ENCODE measurements at places on chromosomes 12 and 14.

GRCh38 chr12:3520168-3520567 is 29.2 kb downstream of the PRMT8 start:
- no peak for DNase-seq

- no peak for DNase-seq
Observed at GRCh38 chr14:91008759-91009409, 51.6 kb downstream of the RPS6KA5 start.

- no peak for DNase-seq
Observed at GRCh38 chr14:76882651-76883050, 56.4 kb downstream of the LRRC74A start.

- no peak for DNase-seq
Observed at GRCh38 chr14:69715725-69716477, 51.0 kb upstream of the SRSF5 start.

GRCh38 chr14:23692416-23692815 is 56.3 kb downstream of the DHRS2 start:
- DNase-seq, result no peak

GRCh38 chr14:76848879-76849278 is 22.7 kb downstream of the LRRC74A start:
- DNase-seq, result no peak

DNA sequence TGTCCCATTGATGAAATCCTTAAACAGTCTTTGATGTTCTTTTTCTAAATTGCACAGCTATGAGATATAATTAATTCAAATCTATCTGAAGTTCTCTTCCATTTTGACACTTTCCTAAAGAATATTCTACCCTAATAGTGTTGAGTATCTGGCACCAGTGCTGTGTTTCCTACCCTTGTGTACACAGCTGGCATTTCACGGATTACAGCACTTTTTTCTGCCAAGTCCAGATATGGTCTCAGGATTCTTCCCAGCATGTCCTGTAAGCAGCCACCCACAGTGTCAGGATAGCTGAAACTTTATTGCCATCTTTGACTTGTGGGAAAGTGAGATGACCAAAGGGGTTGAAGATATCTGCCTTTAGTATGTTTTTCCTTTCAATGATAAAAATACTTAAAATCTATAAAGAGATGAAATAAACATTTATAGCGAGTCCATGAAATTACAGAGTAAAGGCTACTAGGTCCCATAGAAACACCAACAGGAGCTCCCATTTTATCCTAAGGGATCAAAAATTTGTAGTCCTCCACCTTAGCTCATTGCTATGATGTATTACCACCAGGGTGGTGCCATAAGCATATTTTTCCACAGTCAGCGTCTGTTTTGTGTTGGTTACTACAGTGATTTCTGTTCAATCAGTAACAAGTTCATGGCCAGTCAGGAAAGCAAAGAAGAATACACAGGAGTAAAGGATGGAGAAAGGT is 96.7 kb downstream of the TRHDE start:
- DNase-seq, result peak; percentile 7

- DNase-seq, result no peak
Observed at GRCh38 chr14:54312166-54312801, 84.5 kb upstream of the CDKN3 start.

GRCh38 chr14:86641310-86641709 is 1111.4 kb downstream of the FLRT2 start:
- DNase-seq, result no peak

DNA sequence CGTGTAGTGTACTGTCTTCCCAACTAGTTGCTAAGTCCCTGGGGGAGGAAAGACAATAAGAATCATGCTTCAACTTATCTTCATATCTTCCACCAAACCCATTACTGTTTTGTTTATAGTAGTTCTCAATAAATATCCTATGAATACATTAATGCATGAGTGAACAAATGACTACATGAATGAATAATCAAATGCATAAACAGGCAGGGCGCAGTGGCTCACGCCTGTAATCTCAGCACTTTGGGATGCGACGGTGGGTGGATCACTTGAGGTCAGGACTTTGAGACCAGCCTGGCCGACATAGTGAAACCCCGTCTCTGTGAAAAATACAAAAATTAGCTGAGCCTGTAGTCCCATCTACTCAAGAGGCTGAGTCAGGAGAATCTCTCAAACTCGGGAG is 32.1 kb upstream of the NR2C1 start:
- no peak for DNase-seq

- DNase-seq, result no peak
Observed at GRCh38 chr14:88904864-88905263, 80.4 kb downstream of the TTC8 start.

DNA sequence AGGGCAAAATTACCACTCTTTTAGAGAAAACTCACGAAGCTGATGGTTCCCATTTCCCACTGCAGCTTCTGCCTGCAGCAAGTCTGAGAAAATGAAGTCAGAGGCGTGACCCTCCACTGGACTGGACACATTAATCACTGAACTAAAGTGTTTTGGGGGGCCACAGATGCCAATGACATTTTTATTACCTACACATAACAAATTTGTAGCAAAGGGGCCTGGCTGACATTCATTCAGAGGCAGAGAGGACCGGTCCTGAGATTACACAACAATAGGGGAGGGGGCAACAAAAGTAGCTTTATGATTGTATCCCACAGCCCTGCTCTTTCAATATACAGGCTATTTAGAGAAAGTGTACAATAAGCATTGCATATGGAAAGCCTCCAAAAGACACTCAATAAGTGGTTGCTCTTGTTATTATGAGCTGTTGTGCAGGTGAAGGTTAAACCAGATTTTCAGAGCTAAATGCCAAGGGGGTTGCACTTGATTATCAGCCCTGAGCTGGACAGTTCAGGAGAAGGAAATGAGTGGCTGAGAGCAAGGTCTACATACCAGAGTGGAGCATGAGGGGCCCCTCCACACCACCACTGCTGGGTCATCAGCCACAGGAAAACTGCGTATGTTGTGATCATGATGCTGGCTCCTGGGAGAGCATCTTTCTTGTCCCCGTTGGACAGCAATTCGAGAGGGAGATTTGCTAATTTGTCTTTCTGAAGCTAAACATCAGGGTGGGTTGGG is 41.5 kb upstream of the CCDC60 start:
- no peak for DNase-seq

DNA sequence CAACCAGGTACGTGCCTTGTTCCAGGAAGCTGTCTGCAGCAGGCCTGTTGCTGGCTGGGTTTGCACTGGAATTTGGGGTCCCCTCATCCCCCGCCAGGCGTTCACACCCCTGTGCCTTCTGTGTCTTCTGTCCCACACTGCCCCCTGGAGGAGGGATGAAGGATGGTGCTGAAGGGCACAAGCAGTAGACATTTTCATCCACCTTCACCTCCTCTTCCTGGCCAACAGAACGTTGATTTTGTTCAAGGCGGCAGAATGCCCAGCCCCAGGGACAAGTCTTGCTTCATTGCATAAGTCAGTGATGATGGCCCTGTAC is 122.1 kb downstream of the CALM1 start:
- peak; percentile 61 for DNase-seq

DNA sequence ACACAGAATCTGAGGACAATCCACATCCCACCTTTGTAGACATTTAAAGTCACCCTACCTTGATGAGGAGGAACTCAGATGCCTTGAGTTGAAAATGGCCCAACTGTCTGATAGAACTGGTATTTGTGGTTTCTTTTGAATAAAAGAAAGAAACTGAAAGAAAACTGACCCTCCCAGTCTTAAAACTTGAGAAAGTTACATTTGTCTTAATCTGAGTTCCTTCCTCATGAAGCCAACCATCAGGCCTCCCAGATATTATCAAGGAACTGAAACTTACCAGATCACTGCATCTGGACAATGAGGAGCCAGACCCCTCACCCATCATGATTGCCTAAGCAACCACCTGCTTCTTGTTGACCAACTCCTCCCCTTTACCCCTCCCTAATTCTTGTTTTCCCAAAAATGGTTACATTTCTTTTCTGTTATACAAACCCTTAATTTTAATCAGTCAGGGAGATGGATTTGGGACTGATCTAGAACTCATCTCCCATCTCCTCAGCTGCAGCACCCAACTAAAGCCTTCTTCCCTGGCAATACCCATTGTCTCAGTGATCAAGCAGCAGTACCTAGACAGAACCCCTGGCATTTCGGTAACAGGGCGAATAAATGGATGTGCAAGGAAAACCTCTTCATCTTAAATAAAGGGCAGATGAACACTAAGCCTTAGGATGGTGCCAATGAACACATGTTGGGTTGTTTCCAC is 72.0 kb upstream of the RESF1 start:
- no peak for DNase-seq

GRCh38 chr14:97106166-97106565 is 309.0 kb downstream of the VRK1 start:
- DNase-seq, result no peak

GRCh38 chr12:26298785-26299621 is 103.6 kb downstream of the SSPN start:
- no peak for DNase-seq

GRCh38 chr12:52539083-52539820 is 13.7 kb downstream of the KRT71 start:
- DNase-seq, result no peak

- DNase-seq, result peak; percentile 100
Observed at GRCh38 chr14:32076278-32077080, 625 bp upstream of the ARHGAP5 start.

DNA sequence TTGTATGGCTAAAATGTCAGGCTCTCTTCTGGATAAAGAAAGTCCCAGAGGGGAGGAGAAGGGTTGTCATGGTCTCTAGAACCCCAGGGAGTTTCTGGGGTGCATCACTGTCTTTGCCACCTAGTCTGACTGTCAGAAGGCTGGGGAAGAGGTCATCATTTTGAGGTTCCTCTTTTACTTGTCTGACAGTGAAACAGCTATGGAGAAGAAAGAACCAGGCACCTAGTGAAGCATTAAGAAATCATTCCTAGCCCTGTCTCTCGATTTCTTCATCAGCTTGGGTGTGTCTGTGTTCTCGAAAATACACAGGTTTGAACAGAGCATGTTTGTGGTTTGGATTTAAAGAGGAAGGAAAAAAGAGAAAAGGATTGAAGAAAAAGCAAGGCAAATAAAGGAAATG is 158.7 kb upstream of the LRIG3 start:
- no peak for DNase-seq

DNA sequence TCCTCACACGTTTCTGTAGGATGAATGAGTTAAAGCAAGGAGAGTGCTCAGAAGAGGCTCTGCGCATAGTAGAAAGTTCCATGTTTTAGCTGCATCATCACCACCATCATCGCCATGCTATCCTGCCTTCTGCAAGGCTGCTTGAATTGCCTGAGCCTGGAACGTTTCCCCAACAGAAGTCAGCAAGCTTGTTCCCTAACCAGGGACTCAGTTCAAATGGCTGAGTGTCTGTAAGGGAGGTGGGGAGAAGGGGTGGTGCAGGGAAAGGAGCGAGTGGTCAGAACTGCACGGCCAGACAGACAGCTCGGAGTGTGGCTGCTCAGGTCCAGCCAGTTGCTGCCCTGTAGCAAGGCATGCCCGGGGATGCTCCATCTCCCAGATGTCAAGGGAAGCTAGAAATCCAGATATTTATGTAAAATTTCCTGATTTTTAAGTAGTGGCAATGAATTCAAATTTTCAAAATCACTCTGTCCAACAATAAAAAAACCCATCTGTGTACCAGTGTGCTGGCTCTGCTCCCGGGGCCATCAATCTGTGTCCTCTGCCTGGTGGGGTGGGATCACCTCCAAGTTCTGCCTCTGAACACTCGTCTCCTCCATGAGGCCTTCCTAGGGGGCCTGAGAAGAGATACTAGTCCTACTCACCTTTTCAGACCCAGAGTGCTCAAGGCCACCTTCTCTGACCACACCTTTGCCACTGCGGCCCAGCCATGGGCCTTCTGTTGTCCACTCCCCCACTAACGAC is 162.7 kb downstream of the FOXN3 start:
- DNase-seq, result no peak

DNA sequence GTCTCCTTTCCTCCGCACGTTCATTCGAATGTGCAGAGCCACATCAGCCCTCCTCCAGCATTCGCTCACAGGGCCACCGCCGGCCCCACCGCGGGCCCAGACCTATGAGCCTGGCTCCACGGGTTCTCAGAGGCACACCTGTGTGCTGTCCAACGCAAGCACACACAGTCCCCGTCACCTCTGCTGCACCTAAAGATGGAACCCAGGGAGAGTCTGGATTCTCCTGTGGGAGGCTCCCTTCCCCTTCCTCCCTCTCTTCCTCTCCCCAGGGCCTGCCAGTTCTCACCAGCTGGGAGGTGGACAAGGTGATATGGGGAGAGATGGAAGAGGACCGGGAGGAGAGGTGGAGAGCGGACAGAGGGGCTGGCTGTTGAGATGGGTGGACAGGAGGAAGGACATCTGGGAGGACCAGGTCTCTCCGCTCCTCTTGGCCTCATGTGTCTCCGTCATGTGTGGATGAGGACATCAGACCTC is 4.9 kb upstream of the AQP6 start:
- no peak for DNase-seq

GRCh38 chr14:71465316-71465715 is 466.9 kb upstream of the RGS6 start:
- DNase-seq, result no peak

- DNase-seq, result no peak
Observed at GRCh38 chr14:74065746-74066575, 18.3 kb downstream of the ALDH6A1 start.

GRCh38 chr12:71731439-71732356 is 23.0 kb upstream of the RAB21 start:
- peak; percentile 43 for DNase-seq

- no peak for DNase-seq
Observed at GRCh38 chr12:67459173-67459572, 189.4 kb upstream of the DYRK2 start.

DNA sequence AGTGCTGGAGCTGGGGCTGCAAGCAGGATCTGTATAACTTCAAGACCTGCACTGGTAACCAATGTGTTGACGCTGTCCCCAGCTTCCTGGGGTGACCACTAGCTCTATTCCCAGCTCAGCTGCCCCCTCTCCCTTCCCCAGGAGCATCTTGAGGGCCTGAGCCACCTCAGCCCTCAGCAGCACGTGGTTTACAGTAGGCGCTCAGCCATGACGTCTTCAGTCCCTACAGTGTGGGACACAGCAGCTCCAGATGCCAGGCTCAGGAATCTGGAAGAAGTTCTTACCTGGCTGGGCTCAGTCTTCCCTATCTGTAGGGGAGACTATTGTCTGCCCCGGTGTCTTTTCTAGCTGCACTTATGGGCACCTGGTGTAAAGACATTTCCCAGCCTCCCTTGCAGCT is 8.6 kb downstream of the SDS start:
- no peak for DNase-seq

- DNase-seq, result no peak
Observed at GRCh38 chr14:51443195-51444018, 203.4 kb downstream of the TMX1 start.

- DNase-seq, result no peak
Observed at GRCh38 chr14:57352396-57353170, 37.8 kb upstream of the NAA30 start.

All from HuH-7 (cell line).